Hematopoietic multipotent progenitor cell treated with erythropoietin and hydrocortisone succinate and interleukin-3 and kit ligand, for 4 days (in vitro differentiated cells): ENCODE measurements at places on chromosomes 6 and 20.
A peak's percentile ranks its signal among the peaks of the same experiment; 100 is the strongest.

GRCh38 chr6:54193560-54193959 is 82.3 kb downstream of the MLIP start:
- DNase-seq, result no peak

DNA sequence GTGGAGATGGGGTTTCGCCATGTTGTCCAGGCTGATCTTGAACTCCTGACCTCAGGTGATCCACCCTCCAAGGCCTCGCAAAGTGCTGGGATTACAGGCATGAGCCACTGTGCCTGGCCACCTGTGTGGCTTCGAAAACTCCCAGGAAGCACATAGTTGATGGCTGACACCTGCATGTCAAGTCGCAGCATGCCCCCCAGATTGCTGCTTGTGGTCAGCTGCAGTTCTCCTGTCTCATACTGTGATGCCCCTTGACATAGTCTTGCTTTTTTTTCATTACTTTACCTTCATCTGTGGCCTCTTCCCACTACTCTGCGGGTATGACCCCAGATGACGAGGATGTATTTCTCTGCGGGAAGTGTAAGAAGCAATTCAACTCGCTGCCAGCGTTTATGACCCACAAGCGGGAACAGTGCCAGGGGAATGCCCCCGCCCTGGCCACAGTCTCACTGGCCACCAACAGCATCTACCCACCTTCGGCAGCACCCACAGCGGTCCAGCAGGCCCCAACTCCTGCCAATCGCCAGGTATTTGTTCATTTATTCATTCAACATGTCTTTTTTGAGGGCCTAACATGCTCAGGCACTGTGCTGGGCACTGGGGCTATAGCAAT is 13.1 kb downstream of the ZNF341 start:
- no peak for DNase-seq

DNA sequence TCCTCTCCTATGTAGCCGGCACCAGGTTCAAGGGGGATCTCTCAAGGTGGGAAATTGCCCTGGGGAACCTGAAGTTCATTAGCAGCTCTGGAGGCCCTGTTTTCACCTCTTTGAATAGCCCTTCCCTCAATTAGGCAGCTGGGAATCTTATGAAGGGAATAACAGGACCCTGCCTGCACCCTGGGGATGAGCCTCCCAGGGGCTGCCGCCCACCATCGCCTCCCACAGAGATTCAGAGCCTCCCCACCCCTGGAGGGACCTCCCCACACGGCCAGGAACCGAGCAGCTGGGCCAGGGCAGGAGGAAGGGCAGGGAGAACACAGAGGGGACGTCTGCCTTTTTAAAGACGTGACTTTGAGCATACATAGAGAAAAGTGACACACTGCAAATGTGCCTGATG is 4.6 kb upstream of the EEF1A2 start:
- no peak for DNase-seq

- no peak for DNase-seq
Measured at GRCh38 chr20:43383026-43383795, 74.5 kb upstream of the SRSF6 start.

DNA sequence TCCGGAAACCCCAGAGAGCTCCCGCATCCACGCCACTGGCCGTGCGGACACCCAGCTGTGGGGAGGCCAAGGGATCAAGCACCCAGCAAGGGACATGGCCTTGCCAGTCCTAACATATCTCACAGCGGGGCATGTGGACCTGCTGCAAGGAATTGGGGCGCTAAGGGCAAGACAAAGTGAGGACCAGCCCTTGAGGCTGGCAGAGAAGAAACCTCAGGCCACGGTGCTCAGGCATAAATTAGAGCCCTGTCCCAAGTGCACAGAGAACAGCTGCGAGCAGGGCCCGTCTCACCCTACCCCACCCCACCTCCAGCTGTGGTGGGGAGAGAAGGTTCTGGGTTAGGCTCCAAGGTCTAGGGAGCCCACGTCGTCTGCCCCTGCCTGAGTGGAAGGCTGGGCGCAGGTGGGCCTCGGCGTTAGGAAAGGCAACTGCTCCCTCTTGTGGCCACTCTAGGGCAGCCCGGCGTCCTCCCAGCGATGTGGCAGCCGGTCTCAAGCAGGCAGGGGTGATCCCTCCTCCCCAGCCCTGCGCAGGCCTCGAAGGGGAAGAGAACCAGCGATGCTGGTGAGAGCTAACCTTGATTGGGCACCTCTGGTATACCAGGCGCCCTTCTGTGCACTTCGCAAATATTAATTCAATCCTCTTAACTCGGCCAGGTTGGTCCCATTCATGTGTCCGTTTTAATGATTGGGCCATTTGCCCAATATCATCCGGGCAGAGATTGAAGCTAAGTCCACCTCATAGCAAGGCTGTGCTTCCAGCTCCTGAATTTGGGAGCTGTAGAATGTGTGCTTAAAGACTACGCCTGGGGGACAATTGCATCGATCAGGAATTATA is 235.8 kb downstream of the NFATC2 start:
- peak; percentile 79 for DNase-seq

DNA sequence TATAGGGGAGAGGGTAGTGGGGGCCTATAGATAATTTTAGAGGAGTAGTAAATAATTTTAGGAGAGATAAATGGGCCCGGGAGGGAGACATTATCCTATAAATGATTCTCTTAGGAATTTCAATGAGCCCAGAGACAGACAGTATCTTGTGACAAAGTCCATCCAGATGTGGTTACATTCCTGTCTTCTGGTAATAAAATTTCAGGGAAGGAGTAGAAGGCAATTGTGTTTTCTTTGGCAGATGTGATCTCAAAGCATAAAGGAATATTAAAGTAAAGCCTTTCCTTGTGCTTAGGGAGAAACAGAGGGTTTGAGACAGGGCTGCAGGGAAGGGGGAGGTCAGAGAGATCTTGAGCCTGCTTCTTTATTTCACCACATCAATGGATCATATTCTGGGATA is 979.8 kb upstream of the GJE1 start:
- DNase-seq, result no peak

- DNase-seq, result no peak
Measured at GRCh38 chr20:63702036-63702665, 5.6 kb downstream of the ARFRP1 start.

GRCh38 chr20:4227085-4227821 is 211.9 kb upstream of the RNF24 start:
- DNase-seq, result peak; percentile 71
